ENCODE measurements at places on chromosomes 2 and 18.

DNA sequence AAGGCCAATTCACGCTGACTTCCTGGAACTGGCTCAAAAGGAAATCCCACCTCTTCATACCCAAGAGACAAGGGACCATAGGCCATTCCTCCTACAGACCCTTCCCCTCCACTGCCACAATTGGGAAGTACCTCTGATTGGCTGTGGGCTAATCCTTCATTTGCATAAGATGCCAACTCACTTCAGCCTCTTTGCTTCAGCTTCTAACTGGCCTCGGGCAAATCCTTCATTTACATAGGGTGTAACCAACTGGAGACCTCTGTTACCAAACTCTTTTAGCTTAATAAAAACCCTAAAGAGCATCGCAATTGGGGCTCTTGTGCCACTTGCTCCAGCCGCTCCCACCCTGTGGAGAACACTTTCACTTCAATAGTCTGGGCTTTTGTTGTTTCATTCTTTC, 38.2 kb downstream of the MC2R start:
- no peak for DNase-seq

DNA sequence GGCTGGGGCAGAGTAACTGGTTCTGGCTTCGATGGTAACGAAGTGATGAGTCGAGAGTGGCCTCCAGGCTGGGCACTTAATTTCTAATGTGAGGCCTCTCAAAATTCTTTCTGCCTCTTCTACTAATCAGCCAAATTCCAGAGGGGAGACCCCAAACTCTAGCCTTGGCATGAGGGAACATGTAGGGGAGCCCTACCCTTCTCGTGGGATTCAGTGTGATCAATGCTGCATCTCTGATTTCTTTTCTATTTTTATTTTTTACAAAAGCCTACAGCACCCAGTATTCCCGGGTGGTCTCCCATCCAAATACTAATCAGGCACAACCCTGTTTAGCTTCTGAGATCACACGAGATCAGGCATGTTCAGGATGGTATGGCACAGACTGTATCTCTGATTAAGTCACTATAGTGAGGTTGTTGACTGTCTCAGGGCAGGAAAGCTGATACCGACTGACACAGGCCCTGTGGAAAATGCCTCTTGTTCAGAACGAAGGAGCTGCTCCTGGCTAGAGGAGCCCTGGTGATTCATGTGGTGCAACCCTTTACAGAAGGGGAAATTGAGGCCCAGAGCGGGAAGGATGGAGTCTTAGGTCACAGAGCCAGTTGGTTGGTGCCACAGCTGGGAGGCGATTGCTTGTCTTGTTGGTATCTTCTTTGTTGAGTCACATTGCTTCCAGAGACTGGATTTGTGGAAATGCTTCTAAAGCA, 126.3 kb upstream of the HS6ST1 start:
- no peak for DNase-seq

DNA sequence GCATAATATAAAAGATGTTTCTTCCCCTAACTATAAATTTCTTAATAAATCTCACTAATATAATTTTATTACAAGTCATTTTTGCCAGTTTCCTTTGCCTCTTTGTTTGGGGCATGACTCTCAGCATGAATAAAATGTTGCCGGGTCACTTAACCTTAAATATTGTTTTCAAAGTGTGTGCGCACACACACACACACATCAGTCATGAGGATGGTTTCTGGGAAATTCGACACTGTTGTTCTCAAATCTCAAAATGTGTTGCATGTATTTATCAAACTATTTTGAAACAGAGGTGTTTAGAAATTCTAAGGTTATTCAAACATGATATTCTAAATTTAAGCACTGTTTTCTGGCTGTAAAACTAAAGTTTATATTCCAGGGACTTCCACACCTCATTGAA, 31.5 kb downstream of the FAP start:
- DNase-seq = no peak

DNA sequence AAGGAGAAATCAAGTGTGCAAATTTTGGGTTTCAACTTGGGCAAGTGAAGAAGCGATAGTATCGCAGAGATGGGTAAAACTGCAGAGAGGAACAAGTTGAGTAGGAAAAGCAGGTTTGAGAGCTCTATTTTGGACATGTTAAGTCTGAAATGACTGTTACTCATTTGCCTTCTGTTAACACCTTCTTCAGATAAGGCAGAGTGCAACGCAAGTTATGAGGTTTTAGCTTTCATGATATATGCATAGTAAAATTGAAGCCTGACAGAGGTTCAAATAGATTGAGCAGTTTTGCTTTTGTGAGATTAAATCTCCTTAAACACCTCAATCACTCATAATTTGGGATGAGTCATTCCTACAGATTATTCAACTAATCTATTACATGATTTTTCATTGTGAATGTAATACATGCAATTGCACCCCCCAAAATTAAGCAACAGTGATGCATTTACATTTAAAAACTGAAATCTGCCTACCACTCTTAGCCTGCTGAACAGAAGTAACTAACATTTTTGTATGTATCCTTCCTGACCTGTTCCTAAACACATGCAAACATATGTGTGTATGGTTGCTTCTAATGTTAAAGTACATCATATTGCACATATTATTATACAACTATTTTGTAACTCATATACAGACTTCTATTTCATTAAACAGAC, 575.4 kb downstream of the ARHGAP15 start:
- DNase-seq = no peak

GRCh38 chr2:234100686-234101085, 50.2 kb downstream of the SPP2 start:
- DNase-seq = no peak

- DNase-seq = no peak
These were observed 294.2 kb upstream of the HNMT start for GRCh38 chr2:137670111-137670510.

DNA sequence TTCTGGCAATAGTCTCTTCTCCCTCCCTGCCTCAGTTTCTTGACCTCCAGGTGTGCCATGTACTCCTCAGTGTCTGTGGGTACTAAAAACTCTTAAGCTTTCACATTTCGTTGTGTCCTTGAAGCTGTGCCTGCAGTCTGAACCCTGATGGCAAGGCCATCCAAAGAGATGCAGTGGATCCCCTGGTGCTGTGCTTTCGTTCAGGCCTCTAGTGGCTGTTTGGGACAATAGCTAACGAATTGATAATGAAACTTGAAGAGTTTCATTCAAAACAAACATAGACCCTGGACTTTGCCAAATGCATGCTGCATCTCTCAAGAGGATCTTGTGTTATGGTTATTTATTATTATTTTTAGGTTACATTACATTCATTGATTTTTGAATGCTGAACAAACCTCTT, 523.1 kb upstream of the FSIP2 start:
- no peak for DNase-seq

DNA sequence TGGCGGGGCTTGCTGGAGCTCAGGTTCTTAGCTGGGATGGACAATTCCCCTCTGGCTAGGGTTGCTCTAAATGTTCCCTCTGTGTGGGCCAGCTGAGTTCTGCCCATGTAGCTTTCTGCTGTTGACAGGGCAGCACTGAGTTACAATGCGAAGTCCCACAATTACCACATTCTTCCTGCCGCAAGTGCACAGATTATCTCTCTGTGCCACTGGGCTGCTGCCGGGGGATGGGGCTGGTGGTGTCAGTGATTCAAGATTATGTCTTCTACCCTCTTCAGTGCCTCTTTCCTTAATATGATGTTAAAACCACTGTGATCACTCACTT, 708.1 kb downstream of the SLC4A3 start:
- no peak for DNase-seq

DNA sequence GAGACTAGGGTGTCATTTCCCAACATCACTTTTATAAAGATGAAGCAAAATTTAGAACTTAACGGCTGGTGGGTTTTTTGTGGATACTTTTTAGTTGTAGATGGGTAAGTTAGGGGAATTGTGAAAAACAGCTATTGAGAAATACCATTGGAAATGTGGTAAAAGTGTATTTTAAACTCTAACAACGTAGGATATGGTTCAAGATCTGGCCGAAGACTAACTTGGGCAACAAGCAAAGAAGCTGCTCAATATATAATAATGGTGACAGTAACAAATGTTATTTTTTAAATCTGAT, 1.6 kb downstream of the DNAH7 start:
- no peak for DNase-seq

GRCh38 chr18:79507076-79507545, 111.4 kb downstream of the NFATC1 start:
- no peak for DNase-seq

DNA sequence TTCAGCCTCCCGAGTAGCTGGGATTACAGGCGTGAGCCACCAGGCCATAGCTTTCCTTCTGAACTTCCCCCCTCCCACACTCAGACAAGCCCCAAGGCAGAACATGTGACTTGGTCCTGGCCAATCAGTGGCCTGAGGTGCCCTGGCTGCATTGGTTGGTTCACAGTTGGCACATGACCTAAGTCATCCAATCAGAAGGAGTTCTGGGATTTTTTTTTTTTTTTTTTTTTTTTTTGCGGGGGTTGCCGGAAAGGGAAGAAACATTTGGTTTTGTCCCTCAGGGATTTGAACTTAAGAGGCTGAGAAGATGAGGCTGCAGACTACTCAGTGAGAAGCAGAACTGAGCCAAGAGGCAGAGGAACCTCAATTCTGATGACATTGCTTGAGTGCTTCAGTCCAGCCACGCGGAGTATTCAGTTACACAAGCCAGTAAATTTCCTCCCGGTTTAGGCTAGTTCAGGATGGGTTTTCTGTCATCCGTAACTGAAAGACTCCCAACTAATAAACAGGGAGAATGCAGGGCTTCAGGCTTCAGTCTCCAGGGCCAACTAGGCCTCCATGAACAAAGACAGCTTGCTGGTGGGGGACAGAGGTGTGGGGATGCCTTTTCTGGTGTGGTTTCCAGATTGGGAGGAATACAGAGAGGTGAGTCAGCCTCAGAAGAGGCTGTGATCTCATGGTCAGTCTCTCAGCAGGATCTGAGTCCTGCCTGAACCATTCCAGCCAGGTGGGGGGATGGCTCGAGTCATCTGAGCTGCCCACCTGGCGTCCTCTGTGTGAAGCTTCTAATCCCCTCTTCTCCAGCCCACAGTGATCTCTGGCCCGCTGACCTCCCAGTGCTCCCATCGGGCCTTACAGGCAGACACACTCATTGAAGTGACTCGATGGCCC, 9.2 kb downstream of the PTMA start:
- no peak for DNase-seq

DNA sequence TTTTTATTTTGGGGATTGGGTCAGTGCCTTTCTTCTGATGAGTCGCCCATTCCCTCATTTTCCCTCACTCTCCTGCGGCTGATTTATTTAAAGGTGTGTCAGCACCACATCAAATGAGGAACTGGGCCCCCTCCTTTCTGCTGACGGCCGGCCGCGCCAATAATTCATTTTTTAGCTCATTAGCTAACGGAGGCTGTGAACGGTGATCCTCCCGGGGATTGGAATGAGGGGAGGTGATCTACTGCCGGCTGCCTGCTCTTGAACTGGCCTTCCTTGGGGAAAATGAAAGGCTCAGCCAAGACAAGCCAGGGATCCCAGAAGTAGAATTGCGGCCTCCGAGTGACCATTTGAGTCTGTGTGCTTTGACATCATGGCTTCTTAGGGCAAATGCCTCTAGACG, 54.2 kb downstream of the GBX2 start:
- no peak for DNase-seq

- no peak for DNase-seq
These were observed 145.2 kb downstream of the DTNB start for GRCh38 chr2:25528173-25528572.

DNA sequence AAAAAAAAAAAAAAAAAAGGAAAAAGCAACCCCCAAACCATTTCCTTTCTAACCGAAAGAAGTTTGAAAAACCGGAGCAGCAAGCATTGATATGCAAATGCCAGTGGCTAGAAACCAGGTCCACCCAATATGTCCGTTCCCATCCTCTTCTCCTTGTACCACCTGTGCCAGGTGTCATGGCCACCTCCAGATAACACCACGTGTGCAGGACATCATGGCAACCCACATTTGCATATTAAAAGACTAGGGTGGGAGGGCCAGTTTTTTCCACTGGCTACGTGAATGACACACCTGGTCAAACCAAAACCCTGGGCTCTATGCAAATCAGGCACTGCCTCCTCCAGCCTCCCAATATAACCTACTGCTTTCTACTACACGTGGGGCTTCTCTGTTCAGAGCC, 303.3 kb upstream of the GULP1 start:
- no peak for DNase-seq

DNA sequence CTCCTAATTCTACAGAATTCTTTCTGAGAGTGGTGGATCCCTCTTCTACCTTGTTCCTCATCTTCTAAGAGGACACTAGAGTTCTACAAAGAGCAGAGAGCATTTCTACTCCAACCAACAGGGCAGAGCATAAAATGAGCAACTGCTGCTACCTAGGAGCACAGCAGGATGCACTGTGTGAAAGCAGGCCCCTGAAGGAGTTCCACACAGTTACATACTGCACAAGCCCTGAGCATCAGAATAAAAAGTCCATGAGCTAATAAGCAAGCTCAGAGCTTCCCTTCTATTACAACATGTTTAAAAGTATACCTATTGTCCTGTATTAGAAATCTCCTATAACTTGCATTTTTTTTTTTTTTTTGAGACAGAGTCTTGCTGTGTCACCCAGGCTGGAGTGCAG, 8.4 kb downstream of the FHL2 start:
- DNase-seq = no peak

GRCh38 chr2:96604104-96604503, 34.0 kb downstream of the KANSL3 start:
- no peak for DNase-seq

- DNase-seq = no peak
These were observed 26.8 kb downstream of the SH3RF3 start for GRCh38 chr2:109155553-109156451.

- DNase-seq = no peak
These were observed 113.2 kb downstream of the PIGN start for GRCh38 chr18:62073461-62074281.

- no peak for DNase-seq
These were observed 191.2 kb upstream of the PXDN start for GRCh38 chr2:1935476-1935875.

DNA sequence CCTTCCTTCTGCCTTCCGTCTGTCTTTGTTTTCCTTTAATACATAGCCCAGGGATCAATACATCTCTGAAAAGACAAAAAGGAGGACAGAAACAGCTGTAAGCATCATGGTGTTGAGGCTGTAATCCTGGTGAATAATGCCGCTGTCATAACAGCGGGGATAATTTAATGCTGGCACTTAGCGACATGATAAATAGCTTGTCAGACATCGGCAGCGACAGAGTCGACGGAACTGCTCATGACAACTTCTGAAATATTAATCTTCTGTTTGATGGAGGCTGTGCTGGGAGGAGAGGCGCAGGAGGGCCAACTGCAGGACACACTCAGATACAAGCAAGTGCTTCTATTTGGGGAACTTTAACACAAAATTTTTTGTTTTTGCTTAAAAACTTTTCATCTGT, 602.2 kb downstream of the GALR1 start:
- no peak for DNase-seq

GRCh38 chr2:110958346-110959119, 162.2 kb upstream of the BCL2L11 start:
- no peak for DNase-seq
